ENCODE measurements at places on chromosomes 16 and 17. TPM values are rescaled to one million over a fixed set of nuclear protein-coding genes. Genes with fewer than 3 reads are reported as not detected.

The LITAFD gene
- not detected for total RNA-seq

The PRSS36 gene
- 1.1 TPM for total RNA-seq

The KRT9 gene
- not detected for total RNA-seq

The MT1H gene
- total RNA-seq: 8.6 TPM

The CD300E gene
- total RNA-seq: not detected

The WNT9B gene
- total RNA-seq: not detected

The PRSS21 gene
- 1.6 TPM for total RNA-seq

The EPX gene
- total RNA-seq: not detected

The CACNG4 gene
- total RNA-seq: not detected

The CACNG5 gene
- total RNA-seq: not detected

The SDK2 gene
- 0.33 TPM for total RNA-seq

The FOXJ1 gene
- total RNA-seq: 5.8 TPM

The KRTAP3-1 gene
- not detected for total RNA-seq

The TBC1D3I gene
- 2.5 TPM for total RNA-seq

The MBTPS1 gene
- 61.9 TPM for total RNA-seq

The UTS2R gene
- not detected for total RNA-seq

The CHST5 gene
- not detected for total RNA-seq
